CD4-positive, alpha-beta T cell treated with Interleukin-17A for 1 hour (primary cell): ENCODE measurements at places on chromosomes 3 and 15.
A peak's percentile ranks its signal among the peaks of the same experiment; 100 is the strongest.

GRCh38 chr3:183857863-183858262 is 26.8 kb downstream of the PARL start:
- no peak for DNase-seq

- DNase-seq, result no peak
Observed at GRCh38 chr3:149553781-149554451, 79.4 kb downstream of the TM4SF4 start.

DNA sequence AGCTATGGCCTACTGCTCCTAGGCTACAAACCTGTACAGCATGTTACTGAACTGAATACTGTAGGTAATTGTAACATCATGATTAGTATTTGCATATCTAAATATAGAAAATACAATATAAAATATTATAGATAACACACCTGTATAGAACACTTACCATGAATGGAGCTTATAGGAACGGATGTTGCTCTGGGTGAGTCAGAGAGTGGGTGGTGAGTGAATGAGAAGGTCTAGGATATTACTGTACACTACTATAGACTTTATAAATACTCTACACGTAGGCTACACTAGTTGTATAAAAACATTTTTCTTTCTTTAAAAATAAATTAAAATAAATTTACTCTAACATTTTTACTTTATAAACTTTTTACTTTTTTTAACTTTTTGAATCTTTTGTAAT is 224.0 kb upstream of the CBLB start:
- no peak for DNase-seq

DNA sequence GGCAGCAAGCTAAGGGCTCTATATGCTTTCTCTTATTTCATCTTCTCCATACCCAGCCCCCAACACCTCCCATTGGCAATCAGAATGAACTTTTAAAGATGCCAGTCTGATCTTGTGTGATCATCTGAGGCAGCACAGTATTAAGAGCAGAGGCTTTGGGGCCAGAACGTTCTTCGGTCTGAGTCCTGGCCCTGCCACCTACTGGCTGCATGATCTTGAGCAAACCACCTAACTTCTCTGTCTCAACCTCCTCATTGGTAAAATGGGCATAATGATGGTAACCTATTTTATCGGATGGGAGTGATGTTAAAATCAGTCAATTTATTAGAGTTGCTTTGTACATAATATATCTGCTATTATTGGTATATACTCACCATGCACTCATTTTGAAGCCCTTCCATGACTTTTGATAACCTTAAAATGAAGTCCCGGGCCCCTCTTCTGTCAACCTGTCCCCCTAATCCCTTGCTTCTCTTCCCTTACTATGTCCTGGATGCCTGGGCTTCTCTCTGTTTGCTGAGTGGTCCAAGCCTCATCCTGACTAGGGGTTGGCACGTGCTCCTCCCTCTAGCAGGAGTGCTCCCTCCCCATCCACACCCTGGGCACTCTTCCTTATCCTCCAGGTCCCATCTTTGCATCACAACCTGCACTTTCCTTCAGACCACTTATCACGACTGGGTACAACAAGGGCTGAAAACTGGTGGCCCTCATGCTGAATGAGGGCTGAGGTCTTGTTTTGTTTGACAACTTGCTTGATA is 6.3 kb downstream of the EFCAB12 start:
- DNase-seq, result no peak

DNA sequence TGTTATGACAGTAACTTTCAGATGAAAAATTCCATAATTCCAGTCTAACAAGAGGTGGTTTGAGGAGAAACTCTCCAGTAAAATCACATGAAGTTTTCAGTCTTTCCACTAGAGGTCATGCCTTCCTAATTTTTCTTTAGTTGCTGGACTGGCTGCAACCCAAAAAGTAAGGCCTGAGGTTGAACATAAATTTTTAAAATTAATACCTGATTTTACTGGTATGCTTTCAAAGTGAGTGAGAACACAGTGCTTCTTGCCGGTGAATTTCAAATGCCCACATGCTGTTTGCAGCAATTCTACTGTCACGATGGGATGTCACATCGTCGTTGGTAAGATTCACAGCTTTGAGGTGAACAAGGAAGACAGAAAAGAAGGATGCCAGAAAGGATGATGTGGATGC is 89.0 kb upstream of the FGF12 start:
- peak; percentile 51 for DNase-seq
